Activated CD4-positive, alpha-beta memory T cell treated with anti-CD3 and anti-CD28 coated beads for 36 hours (primary cell): ENCODE measurements at places on chromosomes 6 and 20.
A peak's percentile ranks its signal among the peaks of the same experiment; 100 is the strongest.

- DNase-seq, result no peak
- no peaks in the 10 kb centered on the region for H3K27me3 ChIP-seq
- no peak overlapping the region for H3K4me3 ChIP-seq
Observed at GRCh38 chr6:118372413-118372812, 175.7 kb upstream of the PLN start.

DNA sequence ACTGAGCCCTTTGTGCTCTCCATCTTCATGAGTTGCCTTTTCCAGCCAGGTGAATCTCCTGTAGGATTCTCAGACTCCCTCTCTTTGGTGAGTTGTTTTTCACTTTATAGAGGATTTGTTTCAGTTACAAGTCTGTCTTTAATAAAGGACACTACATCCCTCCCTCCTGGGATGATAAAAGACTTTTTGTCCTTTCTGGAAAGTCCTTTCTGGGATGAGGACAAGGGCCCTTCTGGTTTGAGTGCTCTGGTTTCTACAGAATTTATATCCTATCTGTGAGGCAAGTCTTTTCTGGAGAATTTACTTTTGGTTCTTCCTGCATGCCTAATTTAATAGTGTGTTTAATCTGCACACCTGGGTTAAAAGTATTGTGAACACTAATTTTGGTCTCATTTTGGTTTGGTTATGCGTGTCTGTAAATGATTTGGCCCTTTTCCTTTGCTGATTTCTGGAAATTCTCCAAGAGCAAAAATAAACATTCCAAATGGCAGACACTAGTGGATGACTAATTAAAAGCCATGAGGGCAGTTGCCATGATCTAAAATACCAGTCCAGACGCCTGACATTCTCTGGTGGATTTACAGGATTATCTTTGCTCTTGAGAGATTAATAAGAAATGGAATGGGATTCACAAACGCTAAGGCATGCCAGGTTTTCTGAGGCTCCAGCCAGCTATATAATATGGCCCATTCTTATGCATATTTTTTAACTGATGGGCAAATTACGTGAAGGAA, 44.8 kb downstream of the TCP11 start:
- H3K4me3 ChIP-seq, result no peak overlapping the region
- no peaks in the 10 kb centered on the region for H3K36me3 ChIP-seq
- no peak for DNase-seq
- H3K4me1 ChIP-seq, result no peaks in the 10 kb centered on the region
- no peak overlapping the region for H3K27ac ChIP-seq

GRCh38 chr20:43459022-43459942, 1.6 kb downstream of the SRSF6 start:
- peak overlapping the region; percentile 75 for H3K27ac ChIP-seq
- peak; percentile 61 for DNase-seq
- peaks cover 52% of the 10 kb centered on the region for H3K36me3 ChIP-seq
- H3K4me3 ChIP-seq, result peak overlapping the region; percentile 76

DNA sequence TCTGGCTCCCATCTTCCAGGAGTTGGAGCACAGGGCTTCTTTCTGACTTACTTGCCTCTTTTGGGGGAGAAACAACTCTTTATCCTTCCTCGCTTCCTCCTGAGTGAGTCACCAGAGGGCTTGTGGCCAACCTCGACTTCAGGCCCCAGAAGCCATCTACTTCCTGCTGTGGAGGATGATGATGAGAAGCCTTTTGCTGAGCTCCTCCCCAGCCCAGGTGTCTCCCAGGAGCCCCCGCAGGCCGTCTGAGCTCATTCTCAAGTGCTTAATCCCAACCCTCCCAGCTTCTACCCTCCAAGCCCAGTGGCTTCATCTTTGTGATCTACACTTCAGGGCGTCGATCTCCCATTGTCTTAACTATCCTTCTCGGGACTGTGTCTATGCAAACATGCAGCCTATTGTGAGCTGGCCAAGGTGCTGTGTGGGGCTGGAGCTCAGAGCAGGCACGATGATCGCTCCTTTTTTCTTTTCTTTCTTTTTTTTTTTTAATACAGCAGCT, 27.9 kb downstream of the SDCBP2 start:
- H3K27me3 ChIP-seq, result no peaks in the 10 kb centered on the region
- DNase-seq, result peak; percentile 77
- H3K4me1 ChIP-seq, result peaks cover 16% of the 10 kb centered on the region
- peak overlapping the region; percentile 14 for H3K4me3 ChIP-seq
- peak overlapping the region; percentile 73 for H3K27ac ChIP-seq

DNA sequence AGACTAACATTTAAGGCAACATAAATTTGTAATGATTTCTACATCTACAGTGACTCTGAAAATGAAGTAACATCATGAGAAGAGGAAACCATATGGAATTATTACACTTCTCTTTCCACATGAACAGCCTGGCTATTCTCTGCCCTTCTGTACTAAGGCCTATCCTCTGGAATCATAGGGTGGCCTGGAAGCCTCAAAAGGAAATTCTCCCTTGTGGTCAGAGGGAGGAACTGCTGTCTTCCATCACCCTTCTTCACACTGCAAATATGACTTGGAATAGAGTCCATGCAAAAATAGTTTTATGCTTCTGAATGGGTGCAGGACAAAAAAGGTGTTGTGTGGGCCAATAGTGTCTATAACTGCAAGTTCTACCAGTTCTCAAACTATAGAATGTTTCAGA, 44.6 kb upstream of the SH3BGRL2 start:
- no peaks in the 10 kb centered on the region for H3K27me3 ChIP-seq
- no peaks in the 10 kb centered on the region for H3K4me1 ChIP-seq

DNA sequence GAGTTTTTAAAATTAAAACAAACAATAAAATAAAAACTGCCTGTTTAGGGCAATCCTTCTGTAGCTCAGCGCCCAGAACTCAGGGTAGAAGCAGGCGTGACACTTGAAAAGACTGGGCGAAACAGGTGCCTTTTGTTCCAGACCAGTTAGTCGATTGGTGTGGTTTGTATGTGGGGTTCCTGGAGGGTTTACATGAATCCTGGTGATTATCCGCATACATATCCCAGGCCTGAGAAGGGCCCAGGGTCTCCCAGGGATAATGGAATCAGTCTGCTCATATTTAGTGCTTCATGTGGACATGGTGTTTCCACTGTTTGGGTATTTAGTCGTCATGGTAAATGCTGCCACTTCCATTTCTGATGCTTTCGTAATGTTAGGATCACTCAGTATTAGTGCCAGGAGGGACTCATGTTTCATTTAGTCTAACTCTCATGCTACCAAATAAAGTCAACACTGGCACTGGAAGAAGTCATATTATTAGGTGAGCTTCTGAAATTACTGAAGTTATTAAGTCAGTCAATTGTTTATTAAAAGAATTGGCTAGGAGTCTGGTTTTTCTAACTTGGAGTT, 116.5 kb downstream of the SAMD5 start:
- no peak for DNase-seq
- no peaks in the 10 kb centered on the region for H3K36me3 ChIP-seq
- H3K4me1 ChIP-seq, result no peaks in the 10 kb centered on the region
- H3K27ac ChIP-seq, result no peak overlapping the region
- H3K4me3 ChIP-seq, result no peak overlapping the region
- no peaks in the 10 kb centered on the region for H3K27me3 ChIP-seq

GRCh38 chr6:107655864-107656263, 165.9 kb downstream of the SOBP start:
- peaks cover 19% of the 10 kb centered on the region for H3K4me1 ChIP-seq
- H3K27ac ChIP-seq, result no peak overlapping the region
- H3K36me3 ChIP-seq, result no peaks in the 10 kb centered on the region
- peaks cover 1% of the 10 kb centered on the region for H3K27me3 ChIP-seq
- no peak overlapping the region for H3K4me3 ChIP-seq

- DNase-seq, result no peak
- H3K27me3 ChIP-seq, result peaks cover 11% of the 10 kb centered on the region
- H3K4me1 ChIP-seq, result no peaks in the 10 kb centered on the region
- no peaks in the 10 kb centered on the region for H3K36me3 ChIP-seq
- H3K27ac ChIP-seq, result no peak overlapping the region
Observed at GRCh38 chr6:151209071-151209831, 30.5 kb upstream of the AKAP12 start.

GRCh38 chr20:10225439-10226060, 6.9 kb downstream of the SNAP25 start:
- H3K27ac ChIP-seq, result no peak overlapping the region
- H3K36me3 ChIP-seq, result no peaks in the 10 kb centered on the region
- H3K4me1 ChIP-seq, result no peaks in the 10 kb centered on the region
- peaks cover 20% of the 10 kb centered on the region for H3K27me3 ChIP-seq
- DNase-seq, result no peak

DNA sequence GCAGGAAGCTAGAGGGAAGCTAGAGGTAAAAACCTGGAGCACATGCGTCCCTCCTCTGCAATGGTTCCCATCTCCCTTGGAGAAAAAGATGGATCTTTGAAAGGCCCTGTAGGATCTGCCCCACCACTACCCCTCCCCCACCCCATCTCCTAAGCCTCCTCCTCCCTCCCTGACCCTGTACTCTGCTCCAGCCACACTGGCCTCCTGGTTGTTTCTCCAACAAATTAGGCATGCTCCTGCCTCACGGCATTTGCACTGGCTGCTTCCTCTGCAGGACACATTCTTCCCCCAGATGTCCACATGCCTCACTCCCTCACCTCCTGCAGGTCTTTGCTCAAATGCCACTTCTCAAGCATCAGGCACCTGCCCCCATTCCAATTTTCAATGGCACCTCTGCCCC, 45.5 kb downstream of the UBE2V1 start:
- no peak overlapping the region for H3K4me3 ChIP-seq
- no peak overlapping the region for H3K27ac ChIP-seq
- peaks cover 2% of the 10 kb centered on the region for H3K4me1 ChIP-seq
- H3K27me3 ChIP-seq, result no peaks in the 10 kb centered on the region
- DNase-seq, result no peak

GRCh38 chr6:46056906-46057529, 41.4 kb upstream of the CLIC5 start:
- H3K4me1 ChIP-seq, result peaks cover 19% of the 10 kb centered on the region
- no peak for DNase-seq
- H3K36me3 ChIP-seq, result no peaks in the 10 kb centered on the region
- H3K27ac ChIP-seq, result no peak overlapping the region

GRCh38 chr20:24098886-24099285, 110.3 kb upstream of the GGTLC1 start:
- DNase-seq, result no peak
- no peaks in the 10 kb centered on the region for H3K36me3 ChIP-seq
- peaks cover 5% of the 10 kb centered on the region for H3K27me3 ChIP-seq
- no peak overlapping the region for H3K27ac ChIP-seq
- peaks cover 20% of the 10 kb centered on the region for H3K4me1 ChIP-seq

- H3K36me3 ChIP-seq, result no peaks in the 10 kb centered on the region
- peaks cover 36% of the 10 kb centered on the region for H3K27me3 ChIP-seq
- peaks cover 16% of the 10 kb centered on the region for H3K4me1 ChIP-seq
- no peak overlapping the region for H3K4me3 ChIP-seq
Observed at GRCh38 chr6:12293235-12293930, 3.2 kb downstream of the EDN1 start.

DNA sequence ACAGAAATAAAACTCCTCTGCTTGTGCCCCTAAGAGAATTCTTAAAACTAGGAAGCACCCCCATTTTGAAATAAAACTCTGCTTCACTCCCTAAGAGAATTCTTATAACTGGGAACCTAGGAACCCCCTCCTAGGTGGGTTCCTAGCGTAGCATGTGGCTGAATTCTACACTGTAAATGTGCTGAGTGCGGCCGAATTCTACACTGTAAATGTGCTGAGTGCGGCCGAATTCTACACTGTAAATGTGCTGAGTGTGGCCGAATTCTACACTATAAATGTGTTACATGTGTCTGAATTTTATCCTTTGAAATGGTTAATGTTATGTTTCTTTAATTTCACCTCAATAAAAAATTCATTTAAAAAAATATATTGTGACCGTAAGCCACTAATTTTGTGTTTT, 79.3 kb downstream of the PSMB1 start:
- DNase-seq, result no peak
- H3K4me1 ChIP-seq, result no peaks in the 10 kb centered on the region
- no peaks in the 10 kb centered on the region for H3K36me3 ChIP-seq
- peaks cover 9% of the 10 kb centered on the region for H3K27me3 ChIP-seq
- no peak overlapping the region for H3K27ac ChIP-seq

DNA sequence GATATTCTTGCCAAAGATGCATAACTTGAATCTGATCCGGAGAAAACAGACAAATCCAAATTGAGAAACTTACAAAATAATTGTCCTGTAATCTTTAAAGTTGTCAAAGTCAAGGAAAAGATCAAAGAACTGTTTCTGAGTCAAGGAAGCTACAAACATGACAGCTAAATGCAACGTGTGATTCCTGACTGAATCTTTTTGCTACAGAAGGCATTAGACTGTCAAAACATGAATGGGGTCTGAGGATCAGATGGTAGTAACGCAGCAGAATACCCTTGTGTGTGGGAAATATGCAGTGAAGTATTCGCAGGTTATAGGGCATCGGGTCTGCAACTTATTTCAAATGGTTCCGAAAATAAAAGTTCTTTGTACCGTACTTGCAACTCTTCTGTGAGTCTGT, 86.2 kb downstream of the MDGA1 start:
- DNase-seq, result no peak
- H3K27me3 ChIP-seq, result no peaks in the 10 kb centered on the region
- H3K4me1 ChIP-seq, result peaks cover 3% of the 10 kb centered on the region
- no peak overlapping the region for H3K27ac ChIP-seq
- no peaks in the 10 kb centered on the region for H3K36me3 ChIP-seq

GRCh38 chr6:4322846-4323309, 187.5 kb upstream of the ECI2 start:
- H3K4me1 ChIP-seq, result no peaks in the 10 kb centered on the region
- DNase-seq, result no peak
- H3K36me3 ChIP-seq, result no peaks in the 10 kb centered on the region
- H3K27me3 ChIP-seq, result peaks cover 13% of the 10 kb centered on the region

GRCh38 chr20:41978246-41978790, 360.1 kb upstream of the CHD6 start:
- H3K4me1 ChIP-seq, result no peaks in the 10 kb centered on the region
- no peak overlapping the region for H3K27ac ChIP-seq
- DNase-seq, result no peak
- H3K36me3 ChIP-seq, result no peaks in the 10 kb centered on the region
- no peak overlapping the region for H3K4me3 ChIP-seq
- H3K27me3 ChIP-seq, result no peaks in the 10 kb centered on the region

GRCh38 chr6:134398453-134398852, 80.5 kb upstream of the SGK1 start:
- peaks cover 13% of the 10 kb centered on the region for H3K4me1 ChIP-seq
- no peak overlapping the region for H3K4me3 ChIP-seq
- no peaks in the 10 kb centered on the region for H3K27me3 ChIP-seq
- no peak overlapping the region for H3K27ac ChIP-seq

GRCh38 chr6:97850458-97851212, 567.6 kb upstream of the MMS22L start:
- H3K4me3 ChIP-seq, result no peak overlapping the region
- no peaks in the 10 kb centered on the region for H3K36me3 ChIP-seq
- no peaks in the 10 kb centered on the region for H3K4me1 ChIP-seq
- H3K27ac ChIP-seq, result no peak overlapping the region
- H3K27me3 ChIP-seq, result no peaks in the 10 kb centered on the region
- DNase-seq, result no peak
